Activated naive CD4-positive, alpha-beta T cell (primary cell): ENCODE measurements at places on chromosomes 11 and 22.

DNA sequence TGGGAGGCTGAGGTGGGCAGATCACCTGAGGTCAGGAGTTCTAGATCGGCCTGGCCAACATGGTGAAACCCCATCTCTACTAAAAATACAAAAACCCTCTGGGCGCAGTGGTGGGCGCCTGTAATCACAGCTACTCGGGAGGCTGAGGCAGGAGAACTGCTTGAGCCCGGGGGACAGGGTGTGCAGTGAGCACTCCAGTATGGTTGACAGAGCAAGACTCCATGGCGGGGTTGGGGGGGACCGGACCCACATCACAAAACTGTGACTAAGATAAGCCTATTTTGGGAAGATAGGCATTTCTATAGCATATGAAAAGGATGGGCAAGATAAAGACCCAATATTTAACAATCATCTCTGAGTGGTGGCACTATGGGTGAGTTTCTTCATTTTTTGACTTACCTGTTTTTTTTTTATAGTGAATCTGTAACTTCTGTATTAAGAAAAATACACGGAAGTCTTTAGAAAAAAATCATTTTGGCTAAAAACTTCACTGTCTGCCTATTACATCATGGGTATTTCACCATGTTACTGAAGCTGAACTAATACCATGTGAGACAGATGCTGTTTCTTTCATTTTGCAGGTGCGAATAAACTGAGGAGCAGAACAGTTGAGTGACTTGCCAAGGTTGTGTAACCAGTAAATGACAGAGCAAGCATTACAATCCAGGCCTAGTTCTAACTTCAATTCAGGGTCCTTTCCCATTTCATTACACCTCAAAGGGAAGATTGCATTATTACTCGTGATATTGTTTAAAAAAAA is 2.5 kb downstream of the CELF1 start:
- no peak for DNase-seq

GRCh38 chr11:9664276-9665171 is 647 bp downstream of the SWAP70 start:
- DNase-seq = no peak

- DNase-seq = no peak
These were observed 38.6 kb upstream of the CELSR1 start for GRCh38 chr22:46575911-46576555.

DNA sequence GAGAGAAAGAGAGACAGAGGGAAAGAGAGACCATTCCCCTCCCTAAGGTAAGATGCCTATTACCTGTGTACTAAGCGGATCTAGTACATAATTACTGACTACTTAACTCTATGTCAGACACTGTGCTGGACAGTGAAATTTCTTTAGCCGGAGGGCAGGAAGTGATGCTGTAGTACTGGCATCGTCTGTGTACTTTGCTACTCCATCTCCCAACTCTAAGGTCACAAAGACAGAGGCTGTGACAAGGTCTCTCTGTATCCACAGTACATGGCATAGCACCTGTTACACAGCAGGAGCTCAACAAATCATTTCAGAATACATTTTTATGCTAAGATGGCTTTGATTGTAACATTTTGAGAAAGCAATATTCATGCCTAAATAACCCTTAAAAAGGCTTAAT is 9.0 kb downstream of the BLID start:
- DNase-seq = no peak

DNA sequence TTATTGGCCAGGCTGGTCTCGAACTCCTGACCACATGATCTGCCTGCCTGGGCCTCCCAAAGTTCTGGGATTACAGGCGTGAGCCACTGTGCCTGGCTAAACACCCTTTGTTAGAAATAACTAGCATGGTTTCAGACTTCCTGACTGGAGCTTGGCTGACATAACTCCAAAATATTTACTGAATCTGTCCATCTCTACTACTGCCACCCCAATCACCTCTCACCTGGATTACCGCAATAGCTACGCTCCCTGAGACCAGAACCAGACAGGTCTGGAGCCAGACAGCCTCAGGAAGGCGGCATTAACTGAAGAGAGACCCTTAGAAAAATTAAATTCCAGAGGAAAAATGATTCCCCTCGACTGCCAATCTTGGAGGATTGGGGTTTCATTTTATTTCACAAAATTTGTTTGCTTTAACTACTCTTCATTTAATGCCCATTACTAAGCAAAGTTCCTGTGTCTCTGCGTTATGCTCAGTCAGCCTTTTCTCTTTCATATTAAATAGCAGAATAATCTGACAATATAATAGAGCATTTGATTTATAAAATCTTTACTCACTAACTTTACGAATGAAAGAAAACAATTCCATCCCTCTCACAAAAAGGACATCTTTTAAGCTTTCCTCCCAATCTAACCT is 13.1 kb downstream of the TMEM25 start:
- DNase-seq = no peak

- DNase-seq = no peak
These were observed 21.3 kb downstream of the CASP12 start for GRCh38 chr11:104876861-104877431.

DNA sequence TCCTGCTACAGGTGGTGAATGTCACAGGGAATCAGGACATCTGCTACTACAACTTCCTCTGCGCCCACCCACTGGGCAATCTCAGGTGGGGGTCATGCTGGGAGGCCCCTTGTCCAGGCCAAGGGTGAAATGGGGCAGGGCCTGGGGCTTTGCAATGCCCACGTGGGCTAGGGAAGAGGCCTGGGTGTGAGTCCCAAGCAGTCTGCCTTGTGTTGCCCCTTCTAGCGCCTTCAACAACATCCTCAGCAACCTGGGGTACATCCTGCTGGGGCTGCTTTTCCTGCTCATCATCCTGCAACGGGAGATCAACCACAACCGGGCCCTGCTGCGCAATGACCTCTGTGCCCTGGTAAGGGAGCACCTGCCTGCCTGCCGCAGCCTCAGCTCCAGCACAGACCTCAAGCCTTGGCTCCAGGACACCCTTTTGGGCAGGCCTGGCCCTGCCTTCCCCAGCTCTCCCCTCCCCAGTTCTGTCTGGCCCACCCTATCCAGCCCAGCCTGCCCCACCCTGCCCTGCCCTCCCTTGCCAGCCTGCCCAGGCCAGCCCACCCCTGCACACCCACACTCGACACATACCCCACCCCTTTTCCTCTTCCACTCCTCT is 9.1 kb upstream of the TAGLN start:
- DNase-seq = no peak

DNA sequence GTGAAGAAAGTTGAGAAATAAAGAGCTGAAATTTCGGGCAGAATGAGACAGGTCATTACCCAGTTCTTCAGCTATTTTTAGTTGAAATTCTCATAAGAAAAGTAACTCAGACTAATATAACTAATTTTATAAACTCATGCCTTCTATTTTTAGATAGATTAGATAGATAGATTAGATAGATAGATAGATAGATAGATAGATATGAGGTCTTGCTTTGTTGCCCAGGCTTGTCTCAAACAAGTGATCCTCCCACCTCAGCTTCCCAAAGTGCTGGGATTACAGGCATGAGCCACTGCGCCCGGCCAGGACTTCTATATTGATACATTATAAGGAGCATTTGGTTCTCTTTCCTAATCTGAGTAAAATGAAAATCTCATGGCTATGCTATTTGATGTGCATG is 26.9 kb upstream of the OR8G1 start:
- DNase-seq = no peak

DNA sequence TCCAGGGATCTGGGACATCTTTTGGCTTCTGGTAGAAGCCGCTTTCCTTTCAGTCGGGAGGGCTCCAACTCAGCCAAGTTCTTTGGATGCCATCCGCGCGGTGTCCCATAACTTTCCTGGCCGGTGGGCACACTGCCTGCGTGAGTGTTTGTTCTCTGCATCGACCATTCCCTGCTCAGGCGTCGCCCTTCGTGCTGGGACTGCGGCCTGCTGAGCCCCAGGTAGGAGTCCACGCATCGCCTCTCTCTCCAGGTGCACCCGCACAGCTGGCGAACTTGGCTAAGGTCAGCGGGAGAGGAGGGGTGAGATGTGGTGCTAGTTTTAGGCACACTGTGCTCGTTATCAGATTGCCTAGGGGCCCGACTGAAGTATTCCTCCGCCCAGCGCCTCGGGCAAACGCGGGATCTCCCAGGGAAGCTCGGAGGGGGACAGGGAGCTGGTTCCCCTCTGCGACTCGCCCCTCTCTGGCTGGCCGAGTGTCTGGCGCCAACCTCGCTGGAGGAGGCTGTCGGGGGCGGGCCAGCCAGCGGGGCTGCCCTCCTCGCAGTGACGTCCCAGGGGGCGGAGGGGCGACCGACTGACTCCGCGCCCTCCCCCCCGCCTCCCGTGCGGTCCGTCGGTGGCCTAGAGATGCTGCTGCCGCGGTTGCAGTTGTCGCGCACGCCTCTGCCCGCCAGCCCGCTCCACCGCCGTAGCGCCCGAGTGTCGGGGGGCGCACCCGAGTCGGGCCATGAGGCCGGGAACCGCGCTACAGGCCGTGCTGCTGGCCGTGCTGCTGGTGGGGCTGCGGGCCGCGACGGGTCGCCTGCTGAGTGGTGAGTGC is at the start of gene LAYN:
Gene LAYN, plus strand, starts transcription at position 607 of the 823 bp plus-strand sequence. Its CDS starts 124 bp downstream, at position 731.
- no peak for DNase-seq

DNA sequence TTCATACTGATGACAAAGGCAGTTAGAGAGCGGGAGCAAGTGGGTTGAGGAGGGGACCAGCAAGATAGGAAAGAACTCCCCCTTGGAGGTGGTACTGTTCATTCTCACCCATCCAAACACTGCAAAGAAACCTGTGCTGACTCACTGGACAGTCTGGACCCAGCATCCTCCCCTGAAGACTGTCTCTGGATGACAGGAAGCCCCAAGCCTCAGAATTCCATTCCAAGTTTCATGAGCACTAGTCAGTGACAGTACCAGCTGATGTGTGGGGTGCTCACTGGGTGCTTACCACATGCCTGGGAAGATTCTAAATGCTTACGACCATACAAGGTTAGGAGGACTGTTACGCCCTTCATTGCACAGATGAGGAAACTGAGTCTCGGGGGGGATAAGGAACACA is 160.9 kb downstream of the IGLL1 start:
- no peak for DNase-seq

- DNase-seq = no peak
These were observed 1033.6 kb downstream of the FAM181B start for GRCh38 chr11:81700076-81700475.

- DNase-seq = no peak
These were observed 5.5 kb upstream of the GAB4 start for GRCh38 chr22:17013396-17014100.

GRCh38 chr22:21015466-21016006 is 571 bp downstream of the P2RX6 start:
- DNase-seq = no peak

- DNase-seq = peak; percentile 70
These were observed 16.1 kb downstream of the TSKU start for GRCh38 chr11:76799066-76799804.

DNA sequence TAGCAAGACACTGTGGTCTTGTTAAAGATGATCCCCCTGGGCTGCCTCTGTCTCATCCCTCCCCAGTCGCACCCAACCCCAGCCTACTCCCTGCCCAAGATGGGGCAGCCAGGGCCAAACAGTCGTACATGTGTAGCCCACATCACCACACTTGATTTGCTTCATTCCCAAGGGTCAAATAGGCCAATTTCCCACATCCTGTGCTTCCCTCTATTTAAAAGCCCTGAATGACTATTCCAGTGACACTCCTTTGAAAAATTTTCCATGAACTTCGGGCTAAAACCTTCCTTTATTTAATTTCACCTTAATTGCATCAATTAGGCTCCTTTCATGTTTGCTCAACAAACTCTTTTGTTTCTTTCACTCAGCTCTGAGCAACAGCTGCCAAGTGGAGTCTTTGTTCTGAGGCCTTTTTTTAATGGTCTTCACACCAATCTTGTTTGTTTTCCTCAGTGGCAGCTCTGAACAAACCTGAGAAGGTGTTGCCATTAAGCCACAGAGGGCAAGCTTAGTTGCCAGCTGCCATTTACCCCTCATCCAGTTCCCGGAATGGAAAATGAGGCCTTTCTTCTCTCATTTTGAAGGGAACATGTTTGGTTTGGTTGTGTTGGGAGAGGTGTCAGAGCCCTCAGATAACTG is 126.9 kb downstream of the APIP start:
- no peak for DNase-seq

DNA sequence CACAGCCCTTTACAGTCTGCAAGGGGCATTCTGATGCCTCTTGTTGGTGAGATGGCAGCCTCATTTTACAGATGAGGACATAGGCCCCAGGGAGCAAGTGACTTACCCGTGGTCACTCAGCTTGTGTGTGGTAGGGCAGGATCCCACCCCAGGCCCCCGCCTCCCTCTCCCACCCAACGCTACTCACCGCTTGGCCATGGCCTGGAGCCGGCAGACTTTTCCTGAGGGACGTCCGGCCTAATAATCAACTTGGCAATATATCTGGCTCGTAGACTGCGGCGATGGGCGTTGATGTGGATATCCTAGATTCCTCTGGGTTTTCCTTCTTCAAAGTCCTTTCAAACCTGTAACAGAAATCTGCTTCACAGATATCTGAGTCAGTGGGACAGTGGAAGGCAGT is 57.1 kb downstream of the ARHGAP8 start:
- DNase-seq = no peak

DNA sequence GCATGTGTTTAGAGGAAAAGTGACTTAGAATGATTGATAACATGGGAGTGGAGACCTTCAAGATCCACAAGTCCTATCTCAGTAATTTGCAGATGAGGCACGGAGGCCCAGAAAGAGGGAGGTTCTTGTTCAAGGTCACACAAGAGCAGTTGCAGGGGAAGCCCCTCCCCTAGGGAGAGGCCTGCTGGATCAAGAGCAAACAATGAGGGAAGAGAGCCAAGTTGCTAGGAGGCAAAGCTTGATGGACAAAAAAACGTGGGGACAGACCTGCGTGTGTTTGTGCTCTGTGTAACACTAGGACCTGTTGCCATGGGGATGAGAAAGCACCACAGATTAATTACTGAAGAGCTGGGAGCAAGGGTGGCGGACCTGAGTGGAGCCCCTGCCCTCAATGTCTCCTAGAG is 6.4 kb upstream of the MFRP start:
- DNase-seq = no peak

GRCh38 chr11:15057329-15057728 is 16.1 kb upstream of the CALCB start:
- DNase-seq = no peak

DNA sequence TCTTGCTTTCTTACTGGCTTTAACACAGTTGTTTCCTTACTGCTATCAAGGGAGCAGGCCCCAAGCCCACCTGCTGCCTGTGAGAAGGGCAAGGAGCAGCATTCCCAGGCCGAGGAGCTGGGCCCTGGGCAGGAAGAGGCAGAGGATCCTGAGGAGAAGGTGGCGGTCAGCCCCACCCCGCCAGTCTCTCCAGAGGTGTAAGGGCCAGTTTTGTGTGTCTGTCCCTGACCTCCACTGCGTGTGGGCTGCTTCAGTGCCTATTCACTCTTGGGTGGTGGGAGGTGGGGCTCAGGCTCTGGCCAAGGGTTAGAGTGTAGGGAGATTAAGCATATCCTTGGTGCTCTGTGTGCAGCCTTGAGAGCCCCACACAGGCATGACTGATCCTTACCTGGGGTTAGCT is 55.1 kb downstream of the CEP164 start:
- DNase-seq = no peak

- DNase-seq = no peak
These were observed 20.3 kb downstream of the GTPBP1 start for GRCh38 chr22:38725900-38726655.

- DNase-seq = no peak
These were observed 35.1 kb downstream of the APOL1 start for GRCh38 chr22:36287881-36288515.

- DNase-seq = no peak
These were observed 705 bp downstream of the FZD4 start for GRCh38 chr11:86954269-86955110.
